ENCODE measurements at places on chromosomes 3 and 15.

- no peak for DNase-seq
Observed at GRCh38 chr3:70853161-70853944, 540.9 kb upstream of the MDFIC2 start.

- DNase-seq, result peak; percentile 14
Observed at GRCh38 chr3:95172164-95172943, 1109.5 kb downstream of the NSUN3 start.

DNA sequence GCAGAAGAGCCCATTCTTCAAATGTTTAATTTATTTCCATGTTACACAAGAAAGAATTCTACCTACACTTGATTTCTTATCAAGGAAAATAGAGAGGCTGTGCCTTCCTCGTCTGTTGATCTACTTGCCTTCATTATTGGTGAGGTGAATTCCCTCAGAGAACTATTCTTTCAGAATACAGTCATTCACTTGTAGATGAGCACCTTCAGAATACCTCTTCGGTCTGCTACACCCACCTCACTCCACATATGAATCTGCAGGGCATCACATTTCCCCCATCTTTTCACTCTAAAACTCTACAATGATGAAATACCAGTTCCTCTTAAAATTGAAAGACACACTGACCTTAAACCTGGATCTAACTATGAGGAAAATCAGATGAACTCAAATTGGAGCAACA is 43.0 kb downstream of the TAFA4 start:
- DNase-seq, result no peak

- no peak for DNase-seq
Observed at GRCh38 chr3:148211725-148212124, 486.0 kb upstream of the AGTR1 start.

DNA sequence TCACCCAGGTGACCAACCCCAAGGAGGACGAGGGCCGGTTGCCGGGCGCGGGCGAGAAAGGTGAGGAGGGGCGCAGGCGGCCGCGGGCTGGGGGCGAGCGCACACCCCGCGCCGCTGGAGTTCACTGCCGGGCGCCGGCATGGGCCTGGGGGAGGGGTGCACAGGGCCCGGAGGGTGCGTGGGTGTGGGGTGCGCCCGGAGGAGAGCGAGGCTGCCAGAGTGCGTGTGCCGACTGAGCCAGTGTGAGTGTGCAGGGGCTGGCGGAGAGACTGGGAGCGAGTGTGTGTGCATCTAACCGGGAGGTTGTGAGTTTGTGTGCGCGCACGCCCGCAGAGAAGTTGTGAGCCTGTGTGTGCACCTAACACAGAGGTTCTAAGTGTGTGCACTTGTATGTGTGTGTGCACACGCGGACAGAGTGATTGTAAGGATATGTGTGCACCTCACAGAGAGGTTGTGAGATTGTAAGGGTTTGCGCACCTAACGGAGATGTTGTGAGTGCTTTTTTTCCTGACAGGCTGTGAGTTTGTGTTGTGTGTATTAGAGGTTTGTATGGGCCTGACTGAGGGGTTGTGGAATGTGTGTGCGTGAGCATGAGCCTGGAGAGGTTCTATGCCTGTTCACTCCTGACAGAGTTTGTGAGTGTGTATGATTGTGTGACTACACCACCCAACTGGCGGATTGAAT is 681 bp downstream of the CTDSPL start:
- DNase-seq, result peak; percentile 4

DNA sequence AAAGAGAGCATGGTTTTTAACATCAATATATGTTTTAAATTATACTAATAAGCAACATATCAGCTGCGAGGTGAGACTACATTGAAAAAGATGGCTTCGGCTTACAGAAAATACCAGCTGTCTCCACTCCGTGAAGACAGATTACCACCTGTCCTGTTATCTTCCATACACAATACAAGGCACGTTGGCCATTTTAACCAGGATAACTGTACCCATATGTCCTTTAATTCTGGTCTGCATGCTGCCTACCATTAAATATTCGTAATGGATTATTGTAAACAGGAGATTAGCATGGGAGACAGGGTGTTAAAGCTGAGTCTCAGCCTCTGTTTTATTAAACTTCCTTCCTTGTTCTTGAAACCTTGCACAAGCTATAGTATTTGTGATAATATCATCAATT is 855.5 kb downstream of the ROBO1 start:
- peak; percentile 85 for DNase-seq

DNA sequence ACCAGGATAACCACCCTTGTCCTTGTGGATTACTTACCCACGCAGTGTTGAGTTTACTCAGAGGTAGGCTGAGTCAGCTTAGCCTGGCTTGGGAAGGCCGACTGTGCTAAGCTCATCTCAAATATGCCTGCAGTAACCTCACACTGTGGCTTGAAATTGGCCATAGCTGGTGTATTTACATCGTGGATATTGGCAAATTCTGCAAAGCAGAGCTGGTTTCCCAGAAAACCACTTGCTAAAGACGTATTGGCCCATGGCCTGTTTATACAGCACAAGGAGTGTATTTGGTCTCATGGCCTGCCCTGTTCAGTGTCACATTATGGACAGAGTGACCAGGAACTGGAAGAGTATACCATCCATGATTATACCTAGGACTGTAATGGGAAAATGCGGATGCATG is 170.5 kb upstream of the UBE3A start:
- no peak for DNase-seq
